GOT3 (cell line): ENCODE measurements at places on chromosomes 6 and 20.

GRCh38 chr6:54601600-54602300, 244.8 kb upstream of the FAM83B start:
- DNase-seq, result no peak

GRCh38 chr20:7159903-7160302, 392.4 kb downstream of the BMP2 start:
- DNase-seq, result no peak

GRCh38 chr6:168322966-168323365, 3.4 kb upstream of the DACT2 start:
- no peak for DNase-seq

GRCh38 chr20:1403624-1404023, 10.8 kb upstream of the FKBP1A start:
- no peak for DNase-seq

DNA sequence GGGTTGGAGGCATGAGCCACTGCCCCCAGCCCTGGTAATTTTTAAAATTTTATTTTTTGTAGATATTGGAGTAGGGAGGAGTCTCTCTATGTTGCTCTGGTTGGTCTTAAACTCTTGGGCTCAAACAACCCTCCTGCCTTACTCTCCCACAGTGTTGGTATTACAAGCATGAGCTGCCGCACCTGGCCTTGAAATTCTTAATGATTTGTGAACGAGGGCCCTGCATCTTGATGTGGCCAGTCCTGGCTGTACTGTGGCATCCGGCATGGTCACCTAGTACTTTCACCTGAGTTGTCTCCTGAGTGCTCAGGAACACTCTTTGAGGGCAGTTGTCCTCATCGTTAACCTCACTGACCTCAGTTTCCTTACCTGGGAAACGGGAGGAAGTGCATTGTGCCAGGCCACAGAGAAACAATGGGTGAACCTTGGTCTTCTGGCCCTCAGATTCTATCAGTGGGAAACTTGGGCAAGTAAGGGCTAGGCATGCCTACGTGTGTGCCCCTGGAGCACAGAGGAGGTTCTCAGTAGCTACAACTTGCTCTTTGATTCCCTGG, 19.5 kb downstream of the CEBPB start:
- DNase-seq, result no peak
